A549 treated with Hydrocortisone at 1 μM for 4 hours (cell line): ENCODE measurements at places on chromosomes 11 and 22. TPM values are rescaled to one million over a fixed set of nuclear protein-coding genes. Genes with fewer than 3 reads are reported as not detected.

Gene MICAL3
- total RNA-seq, result 27.8 to 47.6 TPM (median 42.5 TPM) in 5 replicates

Gene KCNK4
- 0.07 to 0.10 TPM in 2 of 5 replicates, not detected in the others for total RNA-seq

Gene OR2D2
- not detected in 5 replicates for total RNA-seq

Gene KRTAP5-1
- not detected in 5 replicates for total RNA-seq

Gene OR5P2
- total RNA-seq, result not detected in 5 replicates

Gene A4GALT
- total RNA-seq, result 18.1 to 27.6 TPM (median 23.4 TPM) in 5 replicates

Gene KCTD14
- total RNA-seq, result 1.3 to 2.1 TPM (median 1.6 TPM) in 5 replicates

Gene MUC6
- not detected in 5 replicates for total RNA-seq

Gene KRTAP5-9
- 0.09 TPM in 1 of 5 replicates, not detected in the others for total RNA-seq

Gene PARVG
- 0.09 TPM in 1 of 5 replicates, not detected in the others for total RNA-seq

Gene MMP1
- 0.43 to 1.4 TPM (median 0.68 TPM) in 5 replicates for total RNA-seq

Gene RIBC2
- total RNA-seq, result 1.2 to 2.6 TPM (median 2.0 TPM) in 5 replicates

Gene NLRX1
- 9.7 to 12.0 TPM (median 10.7 TPM) in 5 replicates for total RNA-seq

Gene BACE1-AS
- 1.7 to 3.2 TPM (median 2.1 TPM) in 5 replicates for total RNA-seq

Gene ANGPTL5
- 0.06 to 0.14 TPM (median 0.11 TPM) in 4 of 5 replicates, not detected in the other for total RNA-seq

Gene SLC5A1
- total RNA-seq, result 0.03 to 0.07 TPM (median 0.06 TPM) in 4 of 5 replicates, not detected in the other

Gene SCGB2A2
- not detected in 5 replicates for total RNA-seq

Gene CYB5R2
- 4.1 to 5.3 TPM (median 4.8 TPM) in 5 replicates for total RNA-seq

Gene RIMBP3C
- total RNA-seq, result 0.12 to 0.30 TPM (median 0.14 TPM) in 5 replicates

Gene ZNF280A
- total RNA-seq, result 3.0 to 3.7 TPM (median 3.4 TPM) in 5 replicates

Gene PLAAT2
- total RNA-seq, result 0.65 to 1.1 TPM (median 0.94 TPM) in 5 replicates

Gene PNPLA5
- total RNA-seq, result 0.03 to 0.06 TPM in 2 of 5 replicates, not detected in the others

Gene YAP1
- total RNA-seq, result 54.6 to 74.2 TPM (median 71.3 TPM) in 5 replicates

Gene TUB
- total RNA-seq, result 5.0 to 7.4 TPM (median 6.1 TPM) in 5 replicates

Gene ESAM
- total RNA-seq, result 10.4 to 14.2 TPM (median 13.1 TPM) in 5 replicates

Gene PRR5L
- 9.8 to 15.6 TPM (median 13.6 TPM) in 5 replicates for total RNA-seq

Gene OR5B3
- not detected in 5 replicates for total RNA-seq

Gene JAM3
- total RNA-seq, result 3.7 to 4.9 TPM (median 4.2 TPM) in 5 replicates

Gene BTG4
- total RNA-seq, result 0.10 to 0.23 TPM (median 0.16 TPM) in 4 of 5 replicates, not detected in the other

Gene KCNC1
- 0.05 to 0.16 TPM (median 0.06 TPM) in 5 replicates for total RNA-seq

Gene IGLL1
- total RNA-seq, result not detected in 5 replicates

Gene TIMM10
- 142 to 175 TPM (median 153 TPM) in 5 replicates for total RNA-seq

Gene LRRC74B
- total RNA-seq, result 0.02 to 0.07 TPM (median 0.07 TPM) in 3 of 5 replicates, not detected in the others

Gene RASL10A
- total RNA-seq, result 0.17 to 0.38 TPM (median 0.25 TPM) in 5 replicates

Gene CD248
- 0.03 TPM in 1 of 5 replicates, not detected in the others for total RNA-seq

Gene SLC37A2
- 0.10 to 0.21 TPM (median 0.15 TPM) in 5 replicates for total RNA-seq

Gene FUT4
- 2.4 to 2.7 TPM (median 2.6 TPM) in 5 replicates for total RNA-seq

Gene TOMM22
- 58.5 to 85.4 TPM (median 73.3 TPM) in 5 replicates for total RNA-seq

Gene DERL3
- total RNA-seq, result 0.16 to 0.71 TPM (median 0.55 TPM) in 5 replicates

Gene PRG3
- total RNA-seq, result not detected in 5 replicates

Gene DNAJB7
- total RNA-seq, result not detected in 5 replicates

Gene KDM4E
- total RNA-seq, result not detected in 5 replicates

Gene WNT11
- 1.1 to 2.1 TPM (median 1.8 TPM) in 5 replicates for total RNA-seq

Gene MOGAT2
- total RNA-seq, result not detected in 5 replicates

Gene INS
- total RNA-seq, result not detected in 5 replicates

Gene SLC17A6
- total RNA-seq, result not detected in 5 replicates

Gene CTSC
- 61.3 to 69.1 TPM (median 63.9 TPM) in 5 replicates for total RNA-seq

Gene HORMAD2
- not detected in 5 replicates for total RNA-seq

Gene CD6
- 0.08 to 0.22 TPM (median 0.21 TPM) in 5 replicates for total RNA-seq

Gene VPS51
- total RNA-seq, result 47.3 to 73.3 TPM (median 54.8 TPM) in 5 replicates

Gene NPAS4
- 0.03 to 0.06 TPM in 2 of 5 replicates, not detected in the others for total RNA-seq

Gene KRTAP5-8
- total RNA-seq, result not detected in 5 replicates

Gene PPP2R5B
- 4.0 to 5.5 TPM (median 4.9 TPM) in 5 replicates for total RNA-seq

Gene APOL1
- 14.9 to 22.3 TPM (median 17.2 TPM) in 5 replicates for total RNA-seq
